Anterior cingulate cortex (tissue), 58 donors: ENCODE measurements at places on chromosomes 4 and X.

DNA sequence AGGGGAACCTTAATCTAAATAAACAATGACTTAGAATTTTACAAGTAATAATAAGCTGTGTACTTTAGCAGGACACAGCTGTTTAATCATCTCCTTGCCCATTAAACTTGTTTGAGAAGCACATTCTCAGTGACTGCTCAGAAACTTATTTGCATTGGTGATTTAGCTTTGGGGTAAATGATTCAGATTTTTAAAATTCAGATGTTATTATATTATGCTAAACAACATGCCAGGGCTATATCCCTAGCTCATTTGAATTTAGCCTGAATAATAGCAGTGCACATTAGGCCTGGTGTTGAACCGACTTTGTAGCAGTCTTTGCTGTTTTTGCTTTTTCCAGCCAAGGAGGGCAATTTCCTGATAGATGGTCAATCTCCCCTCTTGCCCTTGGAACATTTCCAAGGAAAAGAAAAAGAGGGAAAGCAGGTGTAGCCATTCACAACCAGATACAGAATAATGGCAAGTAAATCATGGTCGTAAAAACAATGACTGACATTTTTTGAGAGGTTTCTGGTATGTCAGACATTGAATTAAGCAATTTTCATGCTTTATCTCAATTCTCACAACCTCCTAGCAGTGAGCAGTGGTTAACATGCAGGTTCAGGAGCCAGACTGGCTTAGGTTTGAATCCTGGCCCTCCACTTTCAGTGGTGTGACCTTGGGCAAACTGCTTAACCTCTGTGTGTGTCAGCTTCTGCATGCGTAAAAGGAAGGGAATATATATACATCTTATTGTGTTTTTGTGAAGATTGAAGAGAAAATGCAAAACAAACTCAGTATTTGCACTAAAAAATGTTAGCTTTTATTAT is 16.8 kb downstream of the ARHGEF38 start:
- no peak for DNase-seq

GRCh38 chr4:86965019-86965976 is 30.5 kb downstream of the AFF1 start:
- DNase-seq = no peak

DNA sequence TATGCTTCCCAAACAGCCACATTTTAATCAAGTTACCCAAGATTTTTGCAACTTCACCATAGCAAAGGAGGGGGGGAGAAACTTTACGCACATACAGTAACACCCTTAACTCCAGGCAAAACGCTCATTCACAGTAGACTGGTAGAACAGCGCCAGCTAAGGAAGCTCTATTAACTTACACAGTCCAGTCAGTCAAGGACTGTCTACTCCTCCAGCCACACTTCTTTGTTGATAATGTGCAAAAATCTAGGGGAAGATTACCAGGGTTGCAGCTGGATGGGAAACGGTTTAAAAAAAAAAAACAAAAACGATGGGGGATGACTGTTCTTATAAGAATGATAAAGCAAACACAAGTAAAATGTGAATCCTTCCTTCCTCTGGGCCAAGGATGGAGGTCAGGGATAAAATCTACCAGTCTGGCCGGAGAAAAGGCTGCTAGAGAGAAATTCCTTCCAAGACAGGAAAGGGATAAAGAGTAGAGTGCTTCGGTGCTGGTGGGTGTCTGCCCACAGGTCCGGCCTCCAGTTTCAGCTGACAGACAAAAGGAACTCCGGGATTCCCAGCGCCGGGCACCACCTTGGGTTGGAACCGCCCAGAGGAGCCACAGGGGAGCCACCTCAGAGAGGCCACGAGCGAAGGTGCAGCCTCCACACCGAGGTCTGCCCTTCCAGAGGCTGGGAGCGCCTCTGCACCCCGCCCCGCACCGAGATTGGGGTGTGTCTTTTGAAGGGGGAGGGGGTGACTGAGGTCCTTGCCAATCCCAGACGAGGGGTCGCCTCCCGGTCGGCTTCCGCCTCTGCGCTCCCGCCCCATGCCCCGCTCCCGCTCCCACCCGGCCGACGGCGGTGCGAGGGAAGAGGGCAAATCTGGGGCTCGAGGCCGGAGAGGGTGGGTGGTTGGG is 811 bp downstream of the ANKRD50 start:
- DNase-seq = peak; percentile 53

GRCh38 chr4:186217733-186218293 is 9.5 kb upstream of the KLKB1 start:
- DNase-seq = no peak

DNA sequence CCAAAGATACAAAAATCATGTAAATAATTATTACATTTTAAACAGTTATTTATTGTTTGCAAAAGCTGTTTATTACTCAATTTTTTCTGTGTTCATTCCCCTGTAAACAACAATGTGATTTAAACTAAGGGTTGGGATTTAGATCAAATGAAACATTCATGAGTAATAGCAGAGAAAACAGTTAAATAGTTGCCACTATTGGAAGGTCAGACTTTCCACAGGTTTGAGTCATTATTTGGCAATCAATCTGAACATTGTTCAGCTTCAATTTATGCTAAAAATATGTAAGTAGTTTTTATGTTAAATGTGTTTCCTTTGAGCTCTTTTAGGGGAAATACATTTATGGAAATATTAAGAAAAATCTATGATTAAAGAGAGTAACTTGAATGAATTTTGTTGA is 144.9 kb downstream of the STIM2 start:
- DNase-seq = no peak

- DNase-seq = no peak
Observed at GRCh38 chrX:72045552-72046277, 86.0 kb downstream of the RTL5 start.

GRCh38 chr4:37664696-37665095 is 21.5 kb downstream of the RELL1 start:
- no peak for DNase-seq

DNA sequence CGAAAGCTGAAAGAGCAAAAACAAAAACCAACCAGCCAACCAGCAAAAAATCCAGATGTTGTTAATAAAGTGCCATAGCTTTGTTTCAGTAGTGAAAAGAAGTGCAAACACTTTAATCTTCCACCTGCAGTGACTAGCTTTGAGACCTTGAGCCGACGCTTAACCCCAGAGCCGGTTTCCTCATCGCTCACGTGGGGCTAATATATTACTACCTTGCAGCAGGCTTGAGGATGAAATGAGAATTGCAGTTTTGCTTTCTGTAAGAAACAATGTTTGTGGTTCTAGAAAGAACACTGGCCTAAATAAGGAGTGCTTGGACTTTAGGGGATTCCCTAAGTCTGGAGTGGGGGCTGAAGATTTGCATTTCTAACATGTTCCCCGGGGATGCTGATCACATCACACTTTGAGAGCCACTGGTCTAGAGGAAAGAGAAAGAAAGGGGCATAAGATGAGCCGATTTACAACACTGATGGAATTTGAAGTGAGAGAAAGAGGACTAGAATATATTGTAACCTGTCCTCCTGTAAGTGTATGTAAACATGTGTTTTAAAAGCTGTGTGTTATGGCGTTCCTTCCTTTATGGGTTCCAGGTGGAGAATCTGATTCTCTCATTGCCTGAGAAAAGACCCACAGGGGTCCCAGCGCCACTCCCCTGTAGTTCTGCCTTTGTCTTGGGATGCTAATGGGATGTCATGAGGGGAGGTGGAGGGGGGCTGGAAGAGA is 1.4 kb downstream of the FGF2 start:
- DNase-seq = no peak

GRCh38 chr4:182839256-182839655 is 77.9 kb downstream of the DCTD start:
- DNase-seq = no peak

DNA sequence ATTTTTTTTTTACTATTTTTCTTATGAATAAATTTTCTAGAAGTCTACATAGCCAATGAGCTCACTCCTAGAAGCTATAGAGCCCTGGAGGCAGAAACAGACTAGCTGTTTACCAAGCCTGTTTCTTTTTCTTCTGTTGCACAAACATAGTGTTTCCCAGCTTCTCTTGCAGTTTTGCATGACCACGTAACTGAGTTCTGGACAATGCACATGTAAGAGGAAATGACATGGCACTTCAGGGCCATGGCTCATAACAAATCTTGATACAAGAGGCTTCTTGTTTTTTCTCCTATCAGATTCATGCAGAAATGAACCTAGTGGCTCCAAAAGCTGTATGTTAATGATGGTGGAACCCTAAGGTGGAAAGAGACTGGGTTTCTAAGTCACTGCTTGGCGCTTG is 127.4 kb downstream of the ZNF330 start:
- no peak for DNase-seq

DNA sequence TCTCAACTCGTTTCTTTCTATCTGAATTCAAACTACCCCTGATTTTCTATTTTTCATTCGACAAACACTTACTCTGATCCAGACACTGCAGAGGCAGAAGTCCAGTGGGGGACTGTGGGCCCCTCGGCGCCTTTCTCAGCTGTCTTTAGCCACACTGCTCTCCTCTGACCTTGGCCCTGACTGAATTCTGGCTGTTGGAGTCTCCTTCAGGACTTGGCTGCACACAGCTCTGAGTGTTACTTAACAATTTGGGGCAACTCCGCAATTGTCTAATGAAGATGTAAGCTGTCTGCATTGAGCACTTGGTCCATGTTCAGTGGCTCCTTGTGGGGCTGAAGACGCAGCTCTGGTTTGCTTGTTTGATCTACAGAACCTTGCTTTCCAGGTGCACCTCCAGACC is 57.3 kb upstream of the ACSL1 start:
- DNase-seq = no peak
